ENCODE measurements at places on chromosomes 12 and 14.

GRCh38 chr12:54159140-54159539, 29.6 kb downstream of the SMUG1 start:
- DNase-seq = peak; percentile 7

GRCh38 chr12:52649066-52649465, 2.9 kb downstream of the KRT2 start:
- no peak for DNase-seq

- DNase-seq = no peak
Measured at GRCh38 chr12:102921240-102921639, 4.2 kb upstream of the PAH start.

GRCh38 chr12:131909752-131910219, 15.4 kb downstream of the ULK1 start:
- no peak for DNase-seq

DNA sequence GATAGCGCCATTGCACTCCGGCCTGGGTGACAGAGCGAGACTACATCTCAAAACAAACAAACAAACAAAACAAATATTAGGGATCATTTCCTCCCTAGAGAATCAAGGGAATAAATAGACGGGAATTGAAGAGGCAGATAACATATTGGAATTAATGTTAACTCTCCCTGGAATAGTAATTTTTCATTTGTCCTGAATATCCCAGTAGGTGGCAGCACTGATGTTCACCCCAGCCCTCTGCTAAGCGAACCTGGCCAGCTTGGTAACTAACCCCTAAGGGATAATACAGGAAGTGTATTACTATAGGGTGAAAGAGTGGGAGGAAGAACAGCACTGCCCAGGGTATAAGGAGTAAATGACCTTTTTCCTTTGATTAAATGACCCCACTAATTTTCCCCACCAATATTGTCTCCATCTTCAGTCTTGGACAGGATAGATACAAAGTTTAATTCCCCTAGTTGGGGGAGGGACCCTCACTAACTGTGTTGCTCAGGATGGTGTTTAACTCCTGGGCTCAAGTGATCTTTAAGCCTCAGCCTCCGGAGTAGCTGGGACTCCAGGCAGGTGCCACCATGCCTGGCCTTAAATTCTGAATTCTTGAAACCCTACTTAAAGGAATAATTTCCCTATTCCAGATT, 40.5 kb downstream of the SLC2A14 start:
- no peak for DNase-seq

DNA sequence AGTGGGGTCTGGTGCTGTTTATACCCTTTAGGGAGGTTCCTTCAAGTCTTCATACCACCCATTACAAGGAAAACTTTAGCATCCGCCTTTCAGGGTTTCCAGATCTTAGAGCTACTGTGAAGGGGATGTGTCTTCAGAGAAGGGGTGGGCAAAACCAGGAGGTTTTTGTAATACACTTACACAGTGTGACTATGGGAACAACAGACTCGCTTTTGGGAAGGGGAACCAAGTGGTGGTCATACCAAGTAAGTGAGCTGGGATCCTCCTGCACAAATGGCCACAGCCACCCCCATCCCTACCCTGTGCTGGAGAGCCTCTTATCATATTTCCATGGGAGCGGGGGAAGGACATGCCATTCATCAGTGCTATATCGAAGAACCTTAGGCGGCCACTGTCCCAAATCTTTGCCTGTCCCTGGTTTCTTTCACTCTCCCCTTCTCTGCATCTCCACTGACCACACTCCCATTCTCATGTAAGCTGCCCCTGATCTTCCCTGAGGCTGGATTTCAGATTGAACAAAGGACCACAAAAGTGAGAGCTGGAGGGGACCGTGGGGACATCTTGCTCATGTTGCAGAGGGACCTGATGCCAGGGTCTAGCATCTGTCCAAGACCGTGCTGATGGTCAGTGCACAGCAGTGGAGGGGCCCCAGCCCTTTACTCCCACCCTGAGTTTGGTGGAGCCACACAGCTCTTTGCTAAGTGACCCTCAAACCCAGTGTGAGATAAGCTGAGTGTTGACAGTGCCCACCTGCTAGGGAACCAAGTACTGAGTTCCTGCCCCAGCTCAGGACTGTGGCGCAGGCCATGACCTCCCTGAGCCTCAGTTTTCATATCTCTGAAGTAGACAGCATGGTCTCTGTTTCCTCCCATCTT, 51.4 kb downstream of the DAD1 start:
- DNase-seq = no peak

GRCh38 chr12:62328296-62328921, 68.2 kb downstream of the USP15 start:
- DNase-seq = no peak

DNA sequence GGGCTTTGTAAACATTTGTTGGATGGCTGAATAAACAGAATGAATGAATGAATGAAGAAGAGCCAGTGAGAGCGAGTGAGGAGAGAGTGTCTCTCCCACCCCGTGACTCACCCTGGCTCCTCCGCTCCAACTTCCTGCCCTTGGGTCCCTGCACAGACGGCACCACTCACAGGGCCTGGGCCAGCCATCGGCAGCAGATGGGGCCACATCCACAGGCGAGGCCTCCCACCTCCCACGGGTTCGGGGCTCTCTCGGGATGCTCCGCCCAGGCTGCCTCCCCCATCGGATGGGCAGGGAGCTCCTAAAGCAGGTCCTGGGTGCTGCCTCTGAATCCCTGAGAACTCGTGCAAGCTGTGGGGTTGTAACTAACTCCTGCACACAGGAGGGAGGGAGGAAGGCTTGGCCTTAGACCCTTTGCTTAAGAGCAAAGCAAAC, 41.3 kb downstream of the CCNK start:
- DNase-seq = no peak

DNA sequence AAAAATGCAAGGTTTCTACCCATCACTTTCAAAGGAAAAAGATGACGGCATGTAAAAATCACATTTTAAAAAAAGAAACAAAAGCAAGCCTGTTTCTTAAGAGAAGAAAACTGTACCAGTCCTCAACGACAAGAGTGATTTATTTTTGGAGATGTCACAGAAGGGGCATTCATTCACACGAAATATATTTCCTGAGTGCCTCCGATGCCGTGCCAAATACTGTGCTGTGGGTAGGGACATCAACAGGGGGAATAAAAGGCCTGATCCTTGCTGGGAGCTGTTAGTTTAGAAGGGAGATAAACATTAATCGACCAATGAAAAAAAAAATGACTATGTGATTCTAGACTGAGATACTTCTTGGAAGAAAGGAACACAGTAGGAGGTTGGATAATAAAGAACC, 297.5 kb upstream of the SOX5 start:
- DNase-seq = no peak

- no peak for DNase-seq
Measured at GRCh38 chr14:104444159-104445030, 135.2 kb upstream of the C14orf180 start.

DNA sequence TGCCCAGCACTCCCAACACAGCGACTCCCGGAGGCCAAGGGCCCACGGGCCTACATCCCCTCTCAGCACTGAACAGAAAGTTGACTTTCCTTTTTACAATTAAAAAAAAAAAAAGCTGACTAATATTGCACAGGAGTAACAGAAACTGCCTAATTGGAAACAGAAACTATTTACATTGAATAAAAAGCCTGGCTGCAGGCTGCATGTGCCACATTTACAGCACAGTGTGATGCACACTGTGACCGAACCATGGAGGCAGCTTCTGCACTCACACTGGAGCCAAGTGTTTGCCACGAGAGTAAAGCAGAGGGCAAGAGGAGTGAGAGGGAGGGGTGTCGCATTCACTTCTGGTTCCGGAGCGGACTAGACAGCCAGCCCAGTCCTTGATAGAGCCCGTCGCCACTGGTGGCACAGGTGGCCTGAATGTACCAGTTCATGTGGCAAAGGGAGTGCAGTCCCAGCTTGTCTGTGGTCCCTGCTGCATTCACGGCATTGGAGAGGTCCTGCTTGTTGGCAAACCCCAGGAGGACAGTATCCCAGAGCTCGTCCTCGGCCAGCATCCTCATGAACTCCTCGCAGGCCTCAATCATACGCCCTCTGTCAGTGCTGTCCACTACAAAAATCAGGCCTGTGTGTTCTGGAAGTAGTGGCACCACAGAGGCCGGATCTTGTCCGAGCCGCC, 59.2 kb downstream of the SPPL3 start:
- no peak for DNase-seq

GRCh38 chr14:54362759-54363437, 33.9 kb upstream of the CDKN3 start:
- DNase-seq = no peak

DNA sequence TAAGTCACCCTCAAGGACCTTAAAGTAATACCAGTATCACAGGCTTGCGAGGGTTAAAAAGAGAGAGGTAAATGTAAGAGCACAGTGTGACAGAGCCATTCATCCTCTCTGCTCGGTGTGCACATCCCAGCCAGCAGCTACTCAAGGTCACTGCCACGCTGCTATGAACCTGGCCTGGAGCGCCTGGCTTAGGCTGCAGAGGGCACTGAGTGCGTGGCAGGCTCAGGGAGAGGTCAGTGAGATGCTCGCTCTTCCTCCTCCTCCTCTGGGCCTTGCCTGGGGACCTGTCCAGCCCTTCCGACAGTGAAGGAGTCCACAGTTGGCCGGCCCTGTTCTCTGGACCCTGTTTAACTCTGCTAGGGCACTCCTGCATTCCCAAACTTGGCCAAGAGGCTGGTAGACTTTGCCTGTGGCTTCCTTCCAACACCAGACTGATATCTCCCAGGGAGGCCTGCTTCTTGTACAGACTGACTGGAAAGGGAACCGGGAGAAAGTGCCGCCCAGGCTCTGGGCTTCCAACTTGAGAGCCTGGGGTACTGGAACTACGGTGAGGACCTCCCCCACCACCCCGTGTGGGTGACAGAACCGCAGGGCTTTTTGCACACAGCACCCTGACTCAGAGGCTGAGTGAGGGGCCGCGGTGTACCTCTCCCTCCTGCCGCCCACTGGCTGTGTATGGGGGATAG, 62.6 kb upstream of the CORO1C start:
- DNase-seq = no peak

GRCh38 chr12:41188841-41189394, 798 bp downstream of the PDZRN4 start:
- DNase-seq = no peak

- no peak for DNase-seq
Measured at GRCh38 chr12:72033991-72034390, 95.3 kb downstream of the TPH2 start.

GRCh38 chr14:59359431-59360124, 105.6 kb downstream of the GPR135 start:
- DNase-seq = no peak

- no peak for DNase-seq
Measured at GRCh38 chr14:58299401-58300330, 1.3 kb downstream of the ARID4A start.

DNA sequence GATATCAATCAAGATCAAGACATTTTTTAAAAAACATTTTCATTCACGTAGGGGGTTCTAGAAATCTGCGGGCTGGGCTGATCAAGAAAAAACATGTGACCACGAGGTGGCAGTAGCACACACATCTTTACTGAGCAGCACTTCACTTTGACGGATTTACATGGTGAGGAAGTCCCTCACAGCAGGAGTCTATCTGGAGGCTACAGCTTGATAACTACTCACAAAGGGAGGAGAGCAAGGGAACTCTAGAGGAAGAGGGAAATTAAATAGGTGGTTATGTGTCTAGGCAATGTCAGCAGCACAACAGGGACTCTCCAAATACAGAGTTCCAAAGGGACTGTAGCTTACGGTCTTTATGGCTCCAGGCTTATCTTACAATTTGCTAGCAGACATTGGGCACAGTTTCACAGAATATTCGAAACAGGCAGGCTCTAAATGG, 248.1 kb downstream of the DPY19L2 start:
- peak; percentile 7 for DNase-seq

DNA sequence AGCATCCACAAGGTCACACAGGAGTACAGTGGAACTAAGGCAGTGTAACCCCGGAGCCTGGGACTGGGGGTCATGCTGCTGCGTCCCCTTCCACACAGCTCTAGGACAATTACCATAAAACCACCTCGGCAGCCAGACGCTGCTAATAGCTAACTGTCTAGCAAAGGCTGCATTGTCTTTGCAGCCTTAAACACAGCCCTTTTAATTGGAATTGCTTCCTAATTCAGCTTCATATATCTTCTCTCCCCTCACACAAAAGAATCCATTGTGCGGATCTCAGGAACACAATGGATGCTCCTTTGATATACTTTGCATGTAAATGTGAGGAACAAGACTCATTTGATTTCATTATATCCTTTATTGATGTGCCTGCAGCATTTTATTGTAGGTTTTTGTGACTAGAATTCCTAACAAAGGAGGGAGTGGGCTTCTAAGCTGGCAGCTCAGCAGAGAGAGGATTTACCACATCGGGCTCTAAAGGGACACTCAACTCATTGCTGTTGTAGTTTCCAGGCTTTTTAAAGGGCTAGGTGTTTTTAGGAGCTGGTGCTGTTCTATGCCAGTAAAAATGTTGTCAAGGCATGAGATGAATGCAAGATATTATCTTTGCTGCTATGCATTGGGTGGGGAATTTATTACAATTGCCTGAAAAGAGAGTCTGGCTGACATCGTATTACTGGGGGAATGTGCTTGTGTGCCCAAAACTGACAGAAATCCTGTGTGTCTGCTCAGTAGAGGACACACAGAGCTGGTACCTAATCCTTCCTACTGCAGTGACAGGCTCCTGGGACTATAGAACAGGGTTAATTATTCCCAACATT, 30.4 kb upstream of the DACT1 start:
- no peak for DNase-seq

GRCh38 chr12:86264451-86265328, 8.5 kb upstream of the MGAT4C start:
- no peak for DNase-seq

DNA sequence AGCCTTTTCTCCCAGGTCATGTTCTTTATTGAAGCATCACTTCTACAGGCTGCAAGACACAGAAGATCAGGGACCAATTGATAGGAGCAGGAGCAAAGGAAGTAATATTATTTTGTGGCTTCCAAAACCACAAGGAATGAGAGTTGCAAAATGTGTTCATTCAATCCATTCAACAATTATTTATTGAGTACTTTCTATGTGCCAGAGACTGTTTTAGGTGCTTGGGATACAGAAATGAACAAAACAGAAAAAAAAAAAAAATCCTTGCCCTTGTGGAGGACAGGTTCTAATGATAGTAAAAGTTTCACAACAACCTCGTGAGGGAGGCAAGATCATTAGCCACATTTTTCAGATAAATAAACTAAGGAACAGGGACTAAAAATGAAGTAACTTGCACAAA, 20.1 kb upstream of the DACT1 start:
- no peak for DNase-seq

DNA sequence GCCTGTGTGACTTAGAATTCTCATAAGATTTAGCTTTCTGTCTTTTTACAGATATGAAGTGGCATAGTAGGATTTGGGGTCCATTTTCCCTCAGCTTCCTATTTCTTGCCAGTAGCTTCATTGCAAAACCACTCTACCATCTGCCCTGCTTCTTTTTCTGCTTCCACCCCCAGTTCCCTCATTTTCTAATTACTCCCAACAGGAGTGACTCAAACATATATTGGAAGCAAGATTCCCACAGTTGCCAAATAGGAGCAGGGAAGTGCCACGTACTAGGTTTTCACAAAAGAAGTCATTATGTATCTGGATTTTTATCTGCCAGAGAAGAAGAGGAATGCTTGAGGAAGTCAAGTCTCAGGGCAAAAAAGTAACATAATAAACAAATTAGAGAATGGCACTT, 64.1 kb downstream of the ANO4 start:
- DNase-seq = no peak

- DNase-seq = no peak
Measured at GRCh38 chr12:5452569-5452968, 20.7 kb downstream of the NTF3 start.
